ENCODE measurements at places on chromosomes 11 and 22.
A peak's percentile ranks its signal among the peaks of the same experiment; 100 is the strongest.

DNA sequence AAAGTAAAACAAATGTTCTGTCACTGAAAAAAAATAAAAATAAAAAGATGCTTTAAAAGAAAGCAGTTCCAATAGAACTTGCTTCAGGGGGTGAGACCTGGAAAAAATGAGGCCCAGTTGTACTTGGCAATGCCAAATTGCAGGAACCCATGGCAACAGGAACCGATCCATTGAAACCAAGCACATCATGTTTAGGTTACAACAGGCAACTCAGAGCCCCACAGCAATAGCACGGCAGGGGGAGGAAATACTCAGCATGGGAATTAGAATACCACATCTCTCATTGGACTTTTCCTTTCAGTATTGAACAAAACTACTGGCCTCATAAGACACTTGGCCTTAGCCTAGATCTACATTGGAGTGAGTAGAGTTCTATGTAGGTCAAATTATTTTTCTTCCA, 84.3 kb downstream of the MSANTD4 start:
- DNase-seq: peak; percentile 22

GRCh38 chr11:70603756-70604211, 205.5 kb downstream of the CTTN start:
- DNase-seq: no peak

DNA sequence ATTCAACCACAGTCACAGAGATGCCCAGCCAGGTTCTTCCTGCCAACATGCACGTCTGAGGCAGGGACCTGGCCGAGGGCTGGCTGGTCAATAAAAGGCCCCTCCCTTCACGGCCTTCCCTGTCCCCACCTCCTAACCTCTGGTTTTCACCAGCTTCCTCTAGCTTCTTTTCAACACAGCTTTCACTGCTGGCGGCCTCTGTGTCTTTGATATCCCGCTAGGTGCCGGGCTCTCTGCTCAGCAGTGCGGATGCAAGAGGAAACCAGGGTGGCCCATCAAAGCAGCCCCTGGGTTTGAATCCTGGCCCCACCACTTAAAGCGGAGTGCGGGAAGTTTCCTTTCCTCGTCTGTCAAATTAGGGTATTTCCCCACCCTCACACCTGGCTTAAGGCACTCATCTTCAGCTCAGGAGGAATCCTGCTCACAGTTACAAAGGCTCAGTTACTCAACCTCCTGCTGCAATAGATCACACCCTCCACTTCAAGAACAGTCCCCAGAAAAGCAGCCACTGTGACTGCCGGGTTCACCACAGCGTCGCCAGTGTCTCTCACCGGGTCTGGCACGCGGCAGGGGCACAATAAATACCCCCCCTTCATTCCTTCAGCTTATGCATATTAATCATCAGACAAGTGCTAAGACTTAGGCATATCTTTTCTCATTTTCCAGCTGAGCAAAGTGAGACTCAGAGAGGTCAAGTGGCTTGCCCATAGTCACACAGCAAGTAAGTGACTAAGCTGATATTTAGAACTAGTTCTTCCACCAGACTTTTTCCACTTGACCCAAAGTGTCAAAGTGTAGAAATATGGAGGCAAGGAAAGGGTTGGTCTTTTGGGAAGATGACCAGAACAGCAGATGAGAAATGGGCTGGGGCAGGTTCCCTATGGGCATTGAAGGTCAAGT, 45.7 kb downstream of the TXN2 start:
- no peak for DNase-seq

DNA sequence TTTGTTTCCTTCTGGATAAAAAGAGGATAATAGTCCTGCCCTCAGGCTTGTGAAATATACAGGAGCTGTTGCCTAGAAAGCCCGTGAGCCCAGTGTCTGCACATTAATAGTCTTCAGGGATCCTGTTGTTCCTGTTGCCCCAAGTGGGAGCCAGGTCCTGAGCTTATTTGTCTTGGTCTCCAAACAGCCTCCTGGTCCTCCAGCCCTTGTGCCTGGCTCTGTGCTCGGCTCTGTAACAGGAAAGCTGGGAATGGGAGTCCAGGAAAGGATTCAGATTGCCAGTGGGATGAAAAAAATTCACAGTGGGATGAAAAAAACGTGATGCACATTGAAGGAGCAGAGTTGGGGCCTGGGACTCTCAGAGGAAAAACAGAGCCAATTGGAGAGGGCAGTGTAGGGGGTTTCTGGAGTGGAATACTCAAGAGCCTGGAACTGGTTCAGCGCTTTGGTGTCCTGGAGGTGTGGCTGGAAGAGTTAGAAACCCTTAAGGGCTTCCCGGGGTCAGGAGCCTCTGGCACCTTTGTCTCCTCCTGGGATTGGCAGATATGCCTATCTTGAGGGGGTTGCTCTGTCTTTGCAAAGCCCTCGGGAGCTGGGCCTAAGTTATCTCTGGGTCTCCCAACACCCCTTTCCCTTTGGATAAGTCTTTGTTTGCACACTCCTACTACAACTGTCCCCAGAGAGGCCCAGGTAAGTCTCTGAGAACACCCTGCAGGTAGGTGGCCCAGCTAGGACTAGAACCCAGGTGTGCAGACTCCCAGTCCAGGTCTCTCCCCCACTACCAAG, 2.3 kb upstream of the INPPL1 start:
- DNase-seq: no peak

- no peak for DNase-seq
Observed at GRCh38 chr11:107413352-107413751, 44.3 kb downstream of the CWF19L2 start.
